ENCODE measurements at places on chromosomes 5 and 9.

GRCh38 chr9:101848485-101848919 is 110.1 kb upstream of the GRIN3A start:
- no peak for DNase-seq

GRCh38 chr9:38066914-38067858 is 1.8 kb downstream of the SHB start:
- DNase-seq = peak; percentile 46

DNA sequence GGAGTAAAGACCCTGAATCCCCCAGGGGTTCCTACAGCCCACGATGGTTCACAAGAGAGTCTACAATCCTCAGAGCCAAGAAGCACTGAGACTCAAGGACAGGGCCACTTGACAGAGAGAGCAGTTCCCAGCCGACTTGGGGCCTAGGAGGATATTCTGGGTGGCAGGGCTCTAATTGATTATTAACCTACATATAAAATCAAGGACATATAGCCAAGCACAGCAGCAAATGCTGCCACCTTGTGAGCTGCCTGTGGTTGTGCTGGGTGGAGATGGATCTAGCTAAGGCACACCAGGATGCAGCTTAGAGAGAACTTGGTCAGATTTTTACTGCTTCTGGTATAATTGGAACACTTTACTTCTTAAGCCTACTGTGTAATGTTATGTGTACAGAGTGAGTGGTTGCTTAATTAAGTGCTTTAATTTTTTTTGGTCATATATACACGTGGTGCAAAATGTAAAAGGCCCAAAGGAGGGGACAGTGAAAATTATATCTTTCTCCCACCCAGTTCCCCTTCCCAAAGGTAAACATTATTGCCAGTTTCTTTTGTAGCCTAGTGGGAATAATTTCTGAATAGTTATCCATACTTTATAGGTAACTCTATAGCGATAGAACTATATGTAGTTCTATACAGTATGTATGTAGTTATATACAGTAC is 78.8 kb downstream of the F2RL2 start:
- DNase-seq = peak; percentile 49

GRCh38 chr5:56228631-56229030 is 4.5 kb downstream of the ANKRD55 start:
- DNase-seq = no peak

GRCh38 chr5:81132381-81132780 is 100.7 kb upstream of the CKMT2 start:
- no peak for DNase-seq
